LHCN-M2 (cell line): ENCODE measurements at places on chromosomes 4 and X. TPM values are rescaled to one million over a fixed set of nuclear protein-coding genes. Genes with fewer than 3 reads are reported as not detected.

GRCh38 chr4:84582988-84583875 lies at the start of gene CDS1:
Gene CDS1 (plus strand): TSS chr4:84583127. CDS start chr4:84583402, 275 bp downstream.
- no peak for DNase-seq

Gene ARHGEF38
- not detected in 2 replicates for total RNA-seq

Gene NDST3
- total RNA-seq: not detected in 2 replicates

GRCh38 chrX:55159551-55159950 lies 60.6 kb upstream of the PAGE5 start:
- no peak for DNase-seq

Gene DRD5
- not detected in 2 replicates for total RNA-seq

Gene NPY1R
- total RNA-seq: not detected in 2 replicates

Gene CXorf51A
- total RNA-seq: not detected in 2 replicates

DNA sequence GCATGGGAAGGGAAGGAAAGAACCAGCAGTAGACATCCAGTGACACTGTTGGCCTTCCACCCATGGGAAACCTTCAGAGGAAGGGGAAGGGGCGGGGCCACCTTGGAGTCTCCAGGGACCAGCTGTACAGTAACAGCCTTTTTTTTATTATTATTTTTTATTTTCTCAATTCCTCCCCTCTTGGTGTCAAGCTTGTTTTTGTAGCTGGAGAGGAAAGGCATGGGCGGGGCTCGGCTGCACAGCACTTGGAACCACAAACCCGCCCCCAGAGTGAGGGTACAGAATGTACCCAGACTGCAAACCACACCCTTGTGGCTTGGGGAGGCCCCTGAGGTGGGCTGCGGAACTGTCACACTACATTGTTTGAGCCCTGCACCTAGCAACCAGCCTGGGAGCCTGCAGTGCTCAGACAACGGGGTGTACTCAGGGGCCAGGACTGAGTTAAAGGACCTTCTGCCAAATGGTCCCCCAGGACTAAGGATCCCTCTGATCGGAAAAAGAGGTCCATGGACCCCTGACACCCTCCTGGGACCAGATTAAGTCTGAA lies 45.7 kb downstream of the PRPS1 start:
- DNase-seq: peak; percentile 96

GRCh38 chr4:154583677-154584076 lies 6.9 kb downstream of the FGA start:
- DNase-seq: no peak

GRCh38 chr4:19230906-19231545 lies 1020.7 kb upstream of the SLIT2 start:
- DNase-seq: no peak

Gene PNCK
- total RNA-seq: 0.19 TPM in 1 of 2 replicates, not detected in the other

DNA sequence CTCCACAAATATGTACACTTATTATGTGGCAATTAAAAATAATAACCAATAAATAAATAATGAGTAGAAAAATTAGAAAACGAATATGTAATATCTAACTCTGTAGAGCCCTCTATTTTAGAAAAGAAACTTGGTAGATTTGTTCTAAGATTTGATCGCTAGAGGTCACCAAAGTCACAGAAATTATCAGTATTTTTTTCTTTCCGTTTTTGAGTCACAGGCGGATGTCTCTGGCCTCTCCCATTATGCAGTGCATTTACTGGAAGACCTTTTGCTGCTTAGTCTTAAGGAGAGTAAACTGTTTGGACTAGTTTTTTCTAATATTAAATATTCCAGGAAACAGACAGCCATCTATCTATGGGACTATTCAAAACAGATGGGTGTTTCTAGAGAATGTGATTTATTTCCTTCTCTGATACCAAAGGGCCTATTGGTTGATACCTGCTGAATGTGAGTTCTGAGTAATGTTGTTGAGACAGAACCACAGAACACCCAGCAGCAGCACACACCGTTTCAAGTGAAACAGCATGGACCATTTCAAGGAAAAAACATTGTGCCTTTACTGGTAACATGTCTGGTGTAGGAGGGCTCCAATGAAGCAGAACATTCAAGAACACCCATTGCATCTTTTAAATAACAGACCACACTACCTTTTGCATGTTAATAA lies 34.0 kb upstream of the GYPA start:
- peak; percentile 61 for DNase-seq

- peak; percentile 41 for DNase-seq
These were observed 2.1 kb downstream of the HMGB2 start for GRCh38 chr4:173332021-173332487.

DNA sequence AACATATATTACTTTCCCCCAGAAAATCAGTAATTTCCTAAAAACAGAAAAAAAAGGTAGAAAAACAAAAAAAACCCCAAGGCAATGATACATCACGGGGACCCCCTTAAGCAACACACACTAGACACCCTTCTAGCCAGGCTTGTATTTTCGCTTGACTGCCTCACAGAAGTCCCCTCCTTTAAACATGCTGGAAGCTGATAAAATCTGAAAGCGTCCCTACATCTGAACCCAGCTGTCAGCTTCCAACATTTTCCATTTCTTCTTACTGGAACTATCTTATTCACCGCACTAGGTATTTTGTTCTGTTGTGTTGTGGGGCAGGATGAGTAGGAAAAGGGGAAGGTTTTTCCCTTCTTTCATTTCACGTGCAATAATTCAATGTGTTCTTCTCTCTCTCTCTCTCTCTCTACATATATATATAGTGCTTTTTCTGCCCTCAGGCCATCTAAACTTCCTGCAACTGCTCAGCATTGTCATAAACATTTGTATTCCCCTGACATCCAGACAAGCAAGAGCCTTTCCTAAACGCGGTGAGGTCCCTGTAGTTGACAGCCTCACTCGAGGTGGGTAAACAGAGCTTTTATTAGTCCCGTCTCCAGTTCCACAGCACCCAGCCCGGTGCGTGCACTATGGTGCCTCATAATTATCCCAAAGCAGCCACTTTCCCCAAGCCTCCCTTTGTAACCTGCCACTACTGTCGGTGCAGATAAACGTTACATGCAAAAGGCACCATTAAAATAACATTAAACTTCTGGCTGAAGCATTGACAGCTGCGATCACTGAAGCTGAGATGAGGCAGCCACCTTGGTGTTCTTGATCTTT lies 82.5 kb downstream of the GATB start:
- no peak for DNase-seq

Gene TAF7L
- total RNA-seq: 0.13 TPM in 1 of 2 replicates, not detected in the other

DNA sequence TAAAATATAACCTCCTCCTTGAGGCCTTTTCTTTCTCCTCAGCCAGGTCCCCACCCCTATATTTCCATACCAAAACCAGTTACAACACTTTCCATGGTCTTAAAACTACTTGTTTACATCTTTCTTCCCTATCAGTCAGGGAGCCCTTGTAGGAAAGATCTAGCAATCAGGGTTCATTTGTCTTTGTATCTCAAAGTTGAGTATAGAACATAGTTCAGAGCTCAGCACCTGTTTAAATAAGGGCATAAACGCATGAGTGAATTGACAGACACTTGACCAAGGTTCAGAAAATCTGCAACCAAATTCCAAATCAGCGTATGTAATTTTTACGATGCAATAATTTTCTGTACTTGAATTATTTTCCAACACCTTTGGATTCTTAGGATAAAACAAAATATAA lies 352.2 kb upstream of the MAGEB16 start:
- DNase-seq: no peak

- peak; percentile 52 for DNase-seq
These were observed 201.4 kb downstream of the CCSER1 start for GRCh38 chr4:90328558-90328957.

Gene FAT4
- total RNA-seq: 12.1 TPM in 2 replicates

DNA sequence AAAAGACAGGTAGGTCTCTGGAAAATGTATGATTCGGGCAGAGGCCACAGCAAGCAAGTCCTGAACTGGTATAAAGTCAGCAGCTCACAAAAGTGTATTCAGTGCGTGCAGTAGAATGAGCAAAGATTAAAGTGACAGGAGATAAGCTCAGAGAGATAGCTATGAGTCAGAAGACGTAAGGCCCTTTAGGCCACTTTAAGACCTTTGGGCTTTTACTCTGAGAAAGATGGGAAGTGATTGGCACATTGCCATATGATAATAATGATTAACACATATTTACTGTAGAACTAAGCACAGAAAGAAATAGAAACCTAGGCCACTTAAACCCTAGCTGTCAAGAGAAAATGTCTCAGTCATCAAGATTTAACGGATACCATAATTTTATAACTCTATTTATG lies 51.7 kb downstream of the TBCK start:
- no peak for DNase-seq

- peak; percentile 68 for DNase-seq
These were observed 60.2 kb downstream of the SEPSECS start for GRCh38 chr4:25100021-25100555.

Gene CT45A10
- total RNA-seq: not detected in 2 replicates

DNA sequence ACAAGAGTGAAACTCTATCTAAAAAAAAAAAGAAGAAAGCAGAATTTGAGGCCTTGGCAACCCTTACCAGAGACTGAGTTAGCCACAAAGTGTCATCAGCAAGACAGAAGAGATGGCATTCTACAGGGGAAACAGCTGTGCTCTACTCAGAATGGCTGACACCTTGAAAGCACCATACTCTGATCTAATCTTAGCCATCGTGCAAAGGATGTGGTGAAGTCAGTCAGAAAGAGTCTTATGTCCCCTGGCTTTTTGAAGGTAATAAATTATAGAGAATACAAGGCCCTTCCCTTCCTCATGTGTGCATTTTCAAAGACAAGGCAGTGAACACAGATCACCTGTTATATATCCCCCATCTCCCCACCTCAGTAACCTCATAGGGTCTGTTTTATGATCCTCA lies 13.2 kb downstream of the CLNK start:
- DNase-seq: no peak

Gene MAGED1
- 209 and 282 TPM in 2 replicates for total RNA-seq

Gene PPID
- total RNA-seq: 31.5 and 35.5 TPM in 2 replicates

DNA sequence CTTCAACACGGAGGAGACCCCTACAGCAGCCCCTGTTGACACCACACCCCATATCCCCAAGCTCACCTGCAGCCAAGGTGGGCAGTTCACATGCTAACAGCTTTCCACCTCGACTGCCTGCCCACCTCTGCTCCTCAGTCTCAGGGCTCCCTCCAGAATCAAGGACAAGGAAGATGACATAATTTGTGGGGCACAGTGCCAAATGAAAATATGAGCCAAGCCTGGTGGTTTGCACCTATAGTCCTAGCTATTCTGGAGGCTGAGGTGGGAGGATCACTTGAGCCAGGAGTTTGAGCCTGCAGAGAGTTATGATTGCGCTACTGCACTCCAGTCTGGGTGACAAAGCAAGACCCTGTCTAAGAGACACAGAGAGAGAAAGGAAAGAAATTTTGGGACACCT lies 516.3 kb downstream of the BCOR start:
- DNase-seq: no peak

DNA sequence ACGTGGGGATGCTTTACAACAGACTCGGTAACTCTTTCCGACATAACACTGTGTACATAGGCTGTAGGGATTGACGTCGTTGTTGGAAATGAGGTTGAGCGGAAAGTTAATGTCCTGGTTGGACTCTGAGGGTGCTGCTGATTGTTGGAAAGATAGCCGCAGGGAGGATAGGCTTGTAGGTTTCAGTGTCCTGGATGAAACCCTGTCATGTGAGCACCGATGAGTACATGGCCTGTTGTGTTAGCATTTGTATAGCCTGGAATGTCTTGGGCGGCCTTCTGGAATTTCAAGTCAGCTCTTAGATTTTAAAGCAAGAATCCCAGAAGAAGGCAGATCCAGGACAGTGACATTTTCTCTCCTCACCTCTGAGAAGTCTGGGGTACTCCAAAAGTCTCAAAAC lies 63.3 kb downstream of the TBC1D14 start:
- DNase-seq: no peak

- no peak for DNase-seq
These were observed 54.2 kb downstream of the AWAT2 start for GRCh38 chrX:69995362-69996112.

GRCh38 chrX:32443841-32444240 lies 767.5 kb downstream of the DMD start:
- no peak for DNase-seq

- DNase-seq: no peak
These were observed 26.8 kb upstream of the ATXN3L start for GRCh38 chrX:13346646-13347045.

DNA sequence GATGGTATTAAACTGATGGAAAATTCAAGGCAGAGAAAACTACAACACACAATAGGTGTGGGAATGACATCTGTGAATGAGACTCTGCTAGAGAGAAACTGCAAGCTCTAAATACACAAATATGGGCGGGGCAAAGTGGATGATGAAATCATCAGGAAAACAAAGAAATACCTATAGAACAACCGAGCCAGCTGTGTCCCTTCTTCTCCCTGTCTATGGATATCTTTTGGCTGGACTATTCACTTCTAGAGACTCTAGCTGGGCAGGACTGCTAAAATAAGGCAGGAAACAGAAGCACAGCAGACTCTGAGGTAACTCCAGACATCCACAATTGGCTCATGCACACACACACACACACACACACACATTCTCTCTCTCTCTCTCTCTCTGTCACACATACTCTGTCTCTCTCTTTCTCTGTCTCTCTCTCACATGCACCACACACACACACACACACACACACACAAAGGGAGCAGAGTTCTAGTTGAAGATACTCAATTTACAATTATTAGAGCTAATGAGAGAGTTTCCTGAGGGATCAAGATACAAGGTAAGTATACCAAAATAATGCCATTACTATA lies 27.2 kb upstream of the EDNRA start:
- DNase-seq: peak; percentile 17

- no peak for DNase-seq
These were observed 150.6 kb upstream of the GYPA start for GRCh38 chr4:144291164-144291563.

GRCh38 chrX:152912641-152913040 lies 14.8 kb downstream of the ZNF185 start:
- DNase-seq: no peak

DNA sequence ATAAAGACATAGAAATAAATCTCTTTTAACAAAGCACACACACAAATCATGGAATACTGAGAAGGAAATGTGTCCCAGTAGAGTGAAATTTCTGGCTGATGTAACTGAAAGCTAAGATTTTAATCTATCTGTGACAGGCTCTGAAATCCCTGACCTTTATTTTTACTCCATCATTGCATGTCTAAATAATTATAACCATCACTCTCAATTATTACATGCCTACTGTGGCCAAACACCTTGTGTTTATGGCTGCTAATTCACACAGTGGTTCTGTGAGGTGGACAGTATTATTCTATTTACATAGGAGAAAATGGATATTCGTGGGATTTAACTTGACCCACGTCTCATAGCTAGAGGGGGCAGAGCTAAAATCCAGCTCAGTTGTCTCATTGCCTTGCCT lies 438.1 kb downstream of the TLL1 start:
- no peak for DNase-seq

- peak; percentile 17 for DNase-seq
These were observed 351.6 kb downstream of the NLGN4X start for GRCh38 chrX:5876984-5877596.

Gene PAGE2B
- total RNA-seq: not detected in 2 replicates

Gene RHOXF2
- not detected in 2 replicates for total RNA-seq

GRCh38 chr4:1843852-1844251 lies 12.1 kb downstream of the LETM1 start:
- DNase-seq: no peak

Gene P2RY8
- total RNA-seq: under 0.01 TPM in 1 of 2 replicates, not detected in the other
